ENCODE measurements at places on chromosomes 13 and 19. TPM values are rescaled to one million over a fixed set of nuclear protein-coding genes. Genes with fewer than 3 reads are reported as not detected.
A peak's percentile ranks its signal among the peaks of the same experiment; 100 is the strongest.

DNA sequence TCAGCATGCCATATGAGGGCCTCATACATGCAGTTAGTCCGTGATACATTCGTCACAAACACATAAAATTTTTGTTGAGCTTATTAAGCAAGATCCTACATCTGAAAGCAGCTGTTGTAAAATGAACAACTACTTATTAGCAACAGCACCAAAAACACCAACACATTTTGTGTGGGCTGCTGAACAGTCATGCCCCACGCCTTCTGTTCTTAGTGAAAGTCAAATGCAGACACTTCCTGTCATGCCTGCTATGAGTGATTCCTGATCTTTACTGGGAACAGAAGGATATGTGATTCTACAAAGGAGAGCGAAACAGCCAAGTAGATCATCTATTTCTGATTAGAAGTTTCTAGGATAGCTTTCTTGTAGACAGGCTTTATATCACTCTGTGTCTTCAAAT is 4.2 kb upstream of the B3GLCT start:
- H3K4me3 ChIP-seq: no peak overlapping the region
- H3K27me3 ChIP-seq: no peaks in the 10 kb centered on the region
- peak; percentile 37 for DNase-seq
- H3K4me1 ChIP-seq: 0 out of 2 replicates have a peak, but pooled peaks cover 7% of the 10 kb centered on the region
- H3K36me3 ChIP-seq: no peaks in the 10 kb centered on the region
- H3K27ac ChIP-seq: no peak overlapping the region

The ACER1 gene
- total RNA-seq: 0.22 TPM

DNA sequence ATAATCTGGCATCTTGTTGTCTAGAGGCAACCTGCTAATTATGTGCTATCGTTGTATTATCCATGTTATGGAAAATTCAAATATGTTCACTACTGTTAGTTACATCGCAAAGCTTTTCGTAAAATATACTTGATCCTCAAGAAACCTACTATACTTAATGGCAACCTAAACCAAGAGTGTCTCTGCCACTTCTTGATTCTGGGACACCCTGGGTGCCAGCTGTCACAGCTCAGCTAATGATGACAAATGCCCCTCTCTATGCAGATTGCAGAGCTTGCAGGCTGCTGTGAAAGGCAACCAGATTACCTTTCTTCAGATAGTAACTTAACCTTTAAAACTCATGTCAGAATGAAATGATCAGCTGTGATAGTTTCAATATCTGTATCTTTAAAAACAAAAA is 8.9 kb upstream of the MAB21L1 start:
- H3K27ac ChIP-seq: no peak overlapping the region
- DNase-seq: no peak
- H3K36me3 ChIP-seq: no peaks in the 10 kb centered on the region

- no peaks in the 10 kb centered on the region for H3K27me3 ChIP-seq
- DNase-seq: no peak
- H3K27ac ChIP-seq: no peak overlapping the region
These were observed 22.5 kb downstream of the CAB39L start for GRCh38 chr13:49421391-49421790.

GRCh38 chr13:33487575-33488243 is 202.2 kb upstream of the STARD13 start:
- H3K4me1 ChIP-seq: peaks cover 20% of the 10 kb centered on the region
- peak; percentile 67 for DNase-seq
- peak overlapping the region; percentile 64 for H3K4me3 ChIP-seq
- no peaks in the 10 kb centered on the region for H3K27me3 ChIP-seq
- H3K27ac ChIP-seq: no peak overlapping the region

- no peaks in the 10 kb centered on the region for H3K4me1 ChIP-seq
- H3K27me3 ChIP-seq: no peaks in the 10 kb centered on the region
- H3K4me3 ChIP-seq: no peak overlapping the region
These were observed 1.0 kb upstream of the ZBTB32 start for GRCh38 chr19:35703343-35703742.

The KLK8 gene
- not detected for total RNA-seq

DNA sequence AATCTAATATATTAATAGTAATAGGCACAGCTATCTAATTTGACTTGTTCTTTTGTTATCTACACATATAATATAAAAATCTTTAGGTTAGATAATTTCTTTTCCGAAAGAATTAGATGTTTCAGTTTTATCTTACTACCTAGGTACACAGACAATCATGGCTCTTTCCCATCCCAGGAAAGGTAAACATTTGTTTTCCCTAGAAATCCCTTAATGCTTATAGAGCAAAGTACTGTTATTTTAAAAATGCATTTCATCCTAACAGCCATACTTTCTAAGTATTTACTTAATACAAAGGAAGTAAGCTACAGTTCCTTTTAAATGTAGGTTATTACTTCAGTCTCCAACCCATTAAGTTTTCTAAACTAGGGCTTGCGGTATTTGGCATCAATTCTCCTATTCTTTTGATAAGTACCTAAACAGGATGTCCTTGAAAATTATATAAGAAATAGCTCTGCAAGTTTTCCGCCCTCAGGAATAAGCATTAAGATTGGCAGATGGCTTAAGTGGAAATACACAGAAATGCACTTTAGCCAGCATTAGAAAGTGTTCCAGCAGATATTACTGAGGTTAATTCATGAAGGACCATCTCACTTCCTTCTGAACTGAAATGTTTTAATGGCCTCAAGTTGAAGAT is 616.2 kb upstream of the SPRY2 start:
- H3K27ac ChIP-seq: no peak overlapping the region
- DNase-seq: no peak
- no peaks in the 10 kb centered on the region for H3K4me1 ChIP-seq
- H3K4me3 ChIP-seq: no peak overlapping the region

- no peaks in the 10 kb centered on the region for H3K36me3 ChIP-seq
- no peaks in the 10 kb centered on the region for H3K4me1 ChIP-seq
- no peak for DNase-seq
- no peak overlapping the region for H3K4me3 ChIP-seq
These were observed 1196.2 kb downstream of the PCDH9 start for GRCh38 chr13:66033924-66034323.

The DHDH gene
- total RNA-seq: not detected

The HS6ST3 gene
- total RNA-seq: 0.11 TPM

- H3K27ac ChIP-seq: no peak overlapping the region
- peaks cover 10% of the 10 kb centered on the region for H3K4me1 ChIP-seq
- H3K4me3 ChIP-seq: no peak overlapping the region
- H3K36me3 ChIP-seq: no peaks in the 10 kb centered on the region
- no peak for DNase-seq
These were observed 144.8 kb downstream of the FLT1 start for GRCh38 chr13:28349907-28350654.

- H3K4me3 ChIP-seq: no peak overlapping the region
- peaks cover 62% of the 10 kb centered on the region for H3K4me1 ChIP-seq
- H3K27me3 ChIP-seq: no peaks in the 10 kb centered on the region
- peaks cover 10% of the 10 kb centered on the region for H3K36me3 ChIP-seq
- DNase-seq: no peak
- peak overlapping the region; percentile 46 for H3K27ac ChIP-seq
These were observed 26.5 kb downstream of the MPND start for GRCh38 chr19:4369888-4370260.

DNA sequence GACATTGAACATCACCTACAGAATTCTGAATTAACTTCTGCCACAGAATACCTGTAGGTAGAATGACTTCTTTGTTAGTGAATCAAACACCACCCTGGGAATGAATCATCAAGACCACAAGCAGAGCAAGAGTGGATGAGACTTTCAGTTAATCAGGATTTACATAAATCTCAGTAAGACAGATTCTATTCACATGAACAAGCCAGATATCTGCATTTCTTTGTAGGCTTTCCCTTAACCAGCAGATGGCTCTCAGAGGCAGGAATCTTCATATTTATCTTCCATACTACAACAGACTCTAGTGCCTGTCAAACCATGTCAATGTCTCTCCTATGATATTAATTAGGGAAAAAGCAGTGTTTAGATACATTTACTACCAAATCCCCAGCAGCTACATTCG is 412.1 kb downstream of the KLF12 start:
- no peaks in the 10 kb centered on the region for H3K27me3 ChIP-seq
- no peak overlapping the region for H3K4me3 ChIP-seq
- H3K27ac ChIP-seq: no peak overlapping the region

The ZNF417 gene
- total RNA-seq: 14.7 TPM

The ENOX1 gene
- 2.7 TPM for total RNA-seq

DNA sequence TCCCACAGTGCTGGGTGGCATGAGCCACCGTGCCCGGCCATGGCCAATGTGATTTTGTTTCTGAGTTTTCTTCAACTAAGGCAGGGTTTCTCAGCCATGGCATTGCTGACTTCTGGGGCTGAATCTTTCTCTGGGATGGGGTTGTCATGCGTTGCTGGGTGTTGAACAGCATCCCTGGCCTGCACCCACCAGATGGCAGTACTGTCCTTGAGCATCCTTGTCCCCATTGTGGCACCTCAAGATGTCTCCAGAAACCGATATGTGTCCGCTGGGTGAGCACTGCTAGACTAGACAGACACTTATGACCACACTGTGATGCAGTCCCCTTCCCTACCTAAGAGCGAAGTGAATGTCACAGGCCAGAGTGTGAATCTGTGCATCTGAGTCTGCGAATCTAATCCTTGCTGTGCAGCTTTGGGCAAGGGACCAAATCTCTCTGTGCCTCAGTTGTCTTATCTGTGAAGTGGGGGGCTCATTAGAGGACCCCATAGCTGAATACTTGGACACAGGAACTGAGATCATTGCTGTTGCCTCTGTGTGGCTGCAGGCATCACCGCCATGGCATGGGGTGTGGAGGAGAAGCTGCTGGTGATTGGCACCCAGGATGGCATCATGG is 50.3 kb upstream of the SIN3B start:
- H3K36me3 ChIP-seq: no peaks in the 10 kb centered on the region
- H3K27ac ChIP-seq: no peak overlapping the region
- H3K4me1 ChIP-seq: no peaks in the 10 kb centered on the region
- DNase-seq: peak; percentile 57
- H3K4me3 ChIP-seq: no peak overlapping the region
- H3K27me3 ChIP-seq: no peaks in the 10 kb centered on the region

GRCh38 chr13:112065521-112065866 is 1.5 kb upstream of the SOX1 start:
- no peaks in the 10 kb centered on the region for H3K4me1 ChIP-seq
- H3K4me3 ChIP-seq: no peak overlapping the region
- no peak overlapping the region for H3K27ac ChIP-seq
- DNase-seq: no peak
- peaks cover 71% of the 10 kb centered on the region for H3K27me3 ChIP-seq

DNA sequence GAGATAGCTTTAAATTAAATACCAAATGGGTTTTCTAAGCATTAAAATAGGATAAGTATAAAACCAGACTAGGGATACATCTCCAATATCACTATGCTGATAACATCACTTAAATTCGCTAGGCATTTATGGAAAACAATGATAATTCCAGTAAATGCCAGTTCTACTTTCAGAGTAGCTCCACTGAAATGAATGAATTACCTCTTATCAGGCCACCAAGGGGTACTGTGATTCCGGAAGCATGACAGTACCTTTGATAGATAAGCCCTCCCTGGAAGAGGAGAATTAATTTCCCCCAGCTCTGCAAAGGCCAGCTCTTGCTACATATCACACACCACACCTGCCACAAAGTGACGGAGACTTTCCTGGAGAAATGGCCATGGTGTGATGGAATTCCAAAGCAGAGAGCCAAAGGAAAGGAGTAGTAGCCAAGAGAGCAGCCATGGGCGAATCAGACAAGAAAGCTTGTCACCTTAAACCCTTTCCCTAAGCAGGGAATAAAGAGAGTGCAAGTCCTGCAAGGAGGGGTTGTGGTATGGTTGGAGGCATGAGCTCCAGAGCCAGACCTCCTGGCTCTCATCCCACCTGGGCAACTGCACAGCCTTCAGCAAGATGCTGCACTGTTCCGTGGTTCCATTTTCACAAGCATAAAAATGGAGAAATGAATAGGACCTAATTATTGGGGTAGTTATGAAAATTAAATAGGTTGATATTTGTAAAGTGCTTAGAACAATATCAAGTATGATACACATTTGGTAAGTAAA is 423.1 kb downstream of the FGF14 start:
- H3K27ac ChIP-seq: no peak overlapping the region
- H3K4me1 ChIP-seq: no peaks in the 10 kb centered on the region
- H3K27me3 ChIP-seq: no peaks in the 10 kb centered on the region
- H3K36me3 ChIP-seq: no peaks in the 10 kb centered on the region

DNA sequence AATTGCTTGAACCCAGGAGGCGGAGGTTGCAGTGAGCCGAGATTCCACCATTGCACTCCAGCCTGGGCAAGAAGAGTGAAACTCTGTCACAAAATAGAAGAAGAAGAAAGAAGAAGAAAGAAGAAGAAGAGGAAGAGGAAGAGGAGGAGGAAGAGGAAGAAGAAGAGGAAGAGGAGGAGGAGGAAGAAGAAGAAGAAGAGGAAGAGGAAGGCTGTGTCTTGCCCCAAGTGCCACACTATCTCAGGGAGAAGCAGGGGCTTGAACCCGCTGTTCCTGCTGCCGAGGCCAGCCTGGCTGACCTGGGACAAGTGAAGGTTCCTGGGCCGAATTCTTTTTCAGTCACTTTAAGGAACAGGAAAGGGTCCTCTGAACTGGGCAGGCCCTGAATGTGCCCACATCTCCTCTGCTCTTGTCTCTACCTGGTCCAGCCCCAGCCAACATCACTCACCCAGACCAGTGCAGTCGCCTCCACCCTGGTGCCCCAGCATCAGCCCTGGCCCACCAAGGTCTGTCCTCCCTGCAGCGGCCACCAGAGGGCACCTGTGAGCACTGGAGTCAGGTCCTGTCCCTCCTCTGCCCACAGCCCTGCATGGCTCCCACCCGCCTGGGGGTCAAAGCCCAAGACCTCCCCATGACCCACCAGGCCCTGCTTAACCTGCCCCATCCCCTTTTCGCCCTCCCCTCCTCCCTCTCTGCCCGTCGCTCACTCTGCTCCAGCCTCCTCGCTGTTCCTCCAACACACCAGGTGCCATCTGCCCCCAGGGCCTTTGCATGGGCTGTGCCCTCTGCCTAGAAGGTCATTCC is 20.0 kb downstream of the TICAM1 start:
- no peaks in the 10 kb centered on the region for H3K27me3 ChIP-seq
- no peak overlapping the region for H3K4me3 ChIP-seq
- H3K36me3 ChIP-seq: no peaks in the 10 kb centered on the region
- peak overlapping the region; percentile 98 for H3K27ac ChIP-seq
- peak; percentile 67 for DNase-seq

The SYCN gene
- not detected for total RNA-seq
